ENCODE measurements at places on chromosomes 2 and 18.

DNA sequence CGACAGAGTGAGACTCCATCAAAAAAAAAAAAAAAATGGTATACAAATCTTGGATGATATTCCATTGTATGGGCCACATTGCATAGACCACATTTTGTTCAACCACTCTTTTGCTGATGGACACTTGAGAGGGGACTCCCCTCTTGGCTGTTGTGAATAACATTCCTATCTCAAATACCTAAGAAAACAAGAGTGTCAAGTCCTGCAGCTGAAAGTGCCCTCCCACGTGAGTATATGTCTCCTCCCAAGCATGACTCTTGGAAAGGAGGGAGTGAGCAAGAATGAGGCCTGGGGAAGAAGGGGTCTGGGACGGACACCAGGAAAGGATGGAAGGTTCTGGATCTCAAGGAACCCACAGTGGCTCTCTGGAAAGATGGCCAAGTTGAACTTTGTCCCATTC is 36.0 kb upstream of the NPAS2 start:
- DNase-seq: no peak

GRCh38 chr2:178331474-178332432 is 119.2 kb downstream of the PRKRA start:
- no peak for DNase-seq

- no peak for DNase-seq
These were observed 15.0 kb downstream of the KCNJ13 start for GRCh38 chr2:232761301-232761907.

- DNase-seq: no peak
These were observed 227.7 kb upstream of the BOD1L2 start for GRCh38 chr18:56919190-56919589.

- no peak for DNase-seq
These were observed 4.6 kb downstream of the DOCK10 start for GRCh38 chr2:225037415-225038230.

DNA sequence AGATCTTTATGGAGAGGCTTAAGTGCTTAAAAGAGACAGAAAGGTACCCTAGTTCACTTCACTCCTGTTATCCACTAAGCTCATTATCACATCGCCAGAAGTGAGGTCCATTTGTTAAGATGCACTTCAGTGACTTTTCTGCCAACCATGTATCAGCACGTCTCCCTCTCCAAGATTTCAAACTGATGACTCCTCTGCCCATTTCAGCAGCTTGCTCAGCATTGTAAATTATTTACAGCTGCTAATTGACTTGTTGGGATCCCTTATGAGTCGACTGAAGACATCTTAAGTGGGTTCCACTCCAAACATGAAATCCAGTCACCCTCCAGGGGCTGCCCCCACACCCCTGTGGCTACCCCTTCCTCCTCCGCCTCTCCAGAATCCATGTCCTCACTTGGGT is 37.3 kb downstream of the DIPK1C start:
- no peak for DNase-seq

DNA sequence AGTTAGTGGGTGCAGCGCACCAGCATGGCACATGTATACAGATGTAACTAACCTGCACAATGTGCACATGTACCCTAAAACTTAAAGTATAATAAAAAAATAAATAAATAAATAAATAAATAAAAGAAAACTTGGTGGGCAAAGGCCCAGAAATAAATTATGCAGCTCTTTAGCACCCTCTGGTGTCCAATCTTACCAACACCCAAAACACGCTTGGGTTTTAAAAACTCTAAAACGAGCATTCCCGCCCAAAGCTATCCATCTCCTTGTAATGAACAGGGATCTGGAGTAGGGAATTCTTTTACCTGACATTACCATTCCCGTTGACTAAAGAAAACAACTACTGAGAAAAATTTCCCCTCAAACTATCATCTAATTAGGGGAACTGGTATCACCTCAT is 2005.9 kb upstream of the CELF4 start:
- DNase-seq: no peak

GRCh38 chr18:65968239-65969004 is 217.6 kb downstream of the CDH7 start:
- peak; percentile 15 for DNase-seq

GRCh38 chr2:230410861-230411569 is 5.0 kb upstream of the SP100 start:
- no peak for DNase-seq

DNA sequence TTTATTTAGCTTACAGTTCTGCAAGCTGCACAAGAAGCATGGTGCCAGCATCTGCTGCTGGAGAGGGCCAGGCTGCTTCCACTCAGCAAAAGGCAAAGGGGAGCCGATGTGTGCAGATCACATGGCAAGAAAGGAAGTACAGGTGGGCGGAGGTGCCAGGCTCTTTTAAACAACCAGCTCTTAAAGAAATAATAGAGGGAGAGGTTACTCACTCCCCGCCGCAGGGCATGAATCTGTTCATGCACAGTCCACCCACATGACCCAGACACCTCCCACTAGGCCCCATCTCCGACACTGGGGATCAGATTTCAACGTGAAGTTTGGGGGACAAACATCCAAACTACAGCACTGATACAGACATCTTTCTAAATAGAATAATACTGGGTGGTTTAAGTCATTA is 105.8 kb downstream of the MTCL1 start:
- no peak for DNase-seq

Measured in WTC11 (cell line).